ENCODE measurements at places on chromosomes 1 and 21.

DNA sequence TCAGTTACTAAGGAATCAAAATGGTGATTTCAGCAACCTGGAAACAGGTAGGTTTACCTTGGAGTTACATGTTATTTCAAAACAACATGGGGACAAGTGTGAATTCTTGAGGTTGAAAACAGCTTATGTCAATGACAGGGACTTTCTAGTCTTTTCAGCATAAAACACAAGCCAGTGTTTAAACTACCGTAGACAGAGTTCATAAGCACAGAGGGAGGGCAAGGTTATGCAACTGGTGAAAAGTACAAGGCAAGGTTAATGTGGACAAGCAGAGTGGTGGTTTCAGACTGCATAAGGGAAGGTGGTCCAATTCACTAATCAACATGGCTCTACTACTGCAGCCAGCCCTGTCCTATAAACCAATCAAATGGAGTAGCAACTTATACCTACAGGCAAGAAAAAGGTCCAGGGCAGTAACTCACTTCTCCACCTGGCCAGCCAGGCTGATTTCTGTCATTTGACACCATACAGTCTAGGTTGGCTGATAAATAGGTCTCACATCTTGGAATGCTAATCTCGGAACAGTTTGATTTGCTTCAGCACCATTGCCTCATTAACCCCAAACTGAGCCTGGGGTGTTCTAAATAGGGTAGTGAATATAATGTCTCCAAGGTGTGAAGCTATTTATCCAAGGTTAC lies 250.3 kb upstream of the PROX1 start:
- no peaks in the 10 kb centered on the region for H3K27me3 ChIP-seq
- no peaks in the 10 kb centered on the region for H3K36me3 ChIP-seq
- no peak overlapping the region for H3K27ac ChIP-seq
- no peaks in the 10 kb centered on the region for H3K4me1 ChIP-seq
- DNase-seq = no peak

- DNase-seq = peak; percentile 70
- peak overlapping the region; percentile 59 for H3K27ac ChIP-seq
- H3K4me3 ChIP-seq = peak overlapping the region; percentile 87
Measured at GRCh38 chr1:175188936-175189335, 3.6 kb downstream of the KIAA0040 start.

GRCh38 chr1:197467881-197468280 lies 199.8 kb downstream of the CRB1 start:
- H3K36me3 ChIP-seq = no peaks in the 10 kb centered on the region
- H3K27ac ChIP-seq = no peak overlapping the region
- peaks cover 13% of the 10 kb centered on the region for H3K4me1 ChIP-seq
- H3K27me3 ChIP-seq = no peaks in the 10 kb centered on the region
- no peak for DNase-seq
- H3K4me3 ChIP-seq = no peak overlapping the region

DNA sequence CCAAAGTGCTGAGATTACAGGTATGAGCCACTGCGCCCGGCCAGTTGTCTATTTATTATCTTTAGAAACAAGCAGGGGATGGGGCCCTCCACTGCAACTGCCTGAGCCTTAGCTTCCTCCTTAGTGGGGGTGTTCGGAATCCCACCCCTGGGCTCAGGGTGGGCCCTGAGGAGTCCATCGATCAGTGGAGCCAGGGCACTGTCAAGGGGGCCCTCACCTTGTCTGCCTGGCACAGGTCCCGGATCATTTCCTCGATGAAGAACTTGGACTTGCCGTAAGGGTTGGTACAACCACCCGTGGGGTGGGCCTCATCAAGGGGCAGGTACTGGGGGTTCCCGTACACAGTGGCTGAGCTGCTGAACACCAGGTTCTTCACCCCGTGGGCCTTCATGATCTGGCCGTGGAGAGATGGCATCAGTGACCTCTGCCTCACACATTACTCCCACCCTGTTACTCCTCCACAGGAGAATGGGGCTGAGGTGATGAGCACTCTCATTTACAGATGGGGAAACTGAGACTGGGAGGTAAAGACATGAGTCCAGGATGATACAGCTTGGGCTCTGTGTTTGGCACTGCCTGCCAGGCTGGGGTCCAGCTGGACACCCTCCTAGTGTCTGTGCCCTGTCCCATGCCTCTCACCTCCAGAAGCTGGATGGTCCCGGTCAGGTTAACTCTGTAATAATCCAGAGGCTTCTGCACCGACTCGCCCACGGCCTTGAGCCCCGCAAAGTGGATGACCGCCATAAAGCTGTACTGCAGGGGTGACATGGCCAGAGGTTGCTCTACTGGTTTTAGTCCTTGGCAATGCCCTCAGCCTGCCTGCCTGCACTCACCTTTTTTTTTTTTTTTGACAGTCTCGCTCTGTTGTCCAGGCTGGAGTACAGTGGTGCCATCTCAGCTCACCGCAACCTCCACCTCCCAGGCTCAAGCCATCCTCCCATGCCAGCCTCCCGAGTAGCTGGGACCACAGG lies 2.8 kb downstream of the GALE start:
- peaks cover 12% of the 10 kb centered on the region for H3K4me1 ChIP-seq
- no peak overlapping the region for H3K27ac ChIP-seq
- no peaks in the 10 kb centered on the region for H3K27me3 ChIP-seq
- no peak for DNase-seq
- no peaks in the 10 kb centered on the region for H3K36me3 ChIP-seq

DNA sequence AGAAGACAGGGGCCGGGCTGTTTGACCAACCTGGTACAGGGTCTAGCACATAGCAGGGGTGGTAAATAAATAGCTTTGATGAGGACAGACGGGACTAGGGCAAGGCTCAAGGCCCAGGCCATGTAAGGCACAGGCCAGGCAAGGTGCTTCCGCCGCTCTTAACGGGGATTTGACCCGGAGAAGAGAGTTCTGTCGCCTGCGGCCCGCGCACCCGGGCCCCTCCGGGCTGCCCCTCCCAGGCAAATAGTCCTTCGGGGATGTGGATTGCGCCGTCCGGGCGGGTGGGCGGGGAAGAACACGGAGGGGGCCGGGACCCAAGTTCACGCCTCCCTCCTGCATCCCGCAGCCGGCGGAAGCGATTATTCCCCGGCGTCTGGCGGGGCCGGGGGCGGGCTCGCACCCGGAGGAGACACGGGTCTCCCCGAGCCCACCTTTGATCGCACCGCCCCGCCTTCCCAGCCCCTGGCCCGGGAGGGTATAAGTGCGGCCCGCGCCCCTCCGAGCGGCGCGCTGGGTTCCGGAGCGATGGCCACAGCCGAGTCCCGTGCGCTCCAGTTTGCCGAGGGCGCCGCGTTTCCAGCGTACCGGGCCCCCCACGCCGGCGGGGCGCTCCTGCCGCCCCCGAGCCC lies at the start of gene MIXL1:
Gene MIXL1, plus strand, starts transcription at position 508 of the 629 bp plus-strand sequence. Its CDS starts 18 bp downstream, at position 526.
- peak within 1 kb of the TSS; percentile 62 for H3K4me3 ChIP-seq
- H3K36me3 ChIP-seq = no peaks in the 10 kb centered on the region
- H3K27me3 ChIP-seq = no peaks in the 10 kb centered on the region
- no peak within 1 kb of the TSS for H3K27ac ChIP-seq
- peaks cover 13% of the 10 kb centered on the region for H3K4me1 ChIP-seq

DNA sequence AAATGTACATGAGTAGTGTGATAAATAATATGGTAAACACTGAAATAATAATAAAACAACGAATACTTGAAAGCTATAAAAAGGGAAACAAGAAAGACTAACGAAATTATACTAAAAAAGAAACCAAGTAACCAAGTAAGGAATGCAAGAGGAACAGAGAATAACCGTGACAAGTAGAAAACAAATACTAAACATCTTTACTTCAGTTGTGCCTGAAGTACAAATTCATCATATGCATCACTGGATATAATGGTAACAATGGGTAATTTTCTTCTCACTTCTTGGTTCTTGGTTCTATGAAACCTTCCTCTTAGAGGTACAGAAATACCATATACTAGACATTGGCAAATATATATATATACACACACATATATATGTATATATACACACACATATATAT lies 1093.6 kb upstream of the B3GALT2 start:
- DNase-seq = no peak
- peaks cover 7% of the 10 kb centered on the region for H3K4me1 ChIP-seq
- no peaks in the 10 kb centered on the region for H3K27me3 ChIP-seq
- H3K27ac ChIP-seq = no peak overlapping the region
- no peaks in the 10 kb centered on the region for H3K36me3 ChIP-seq

DNA sequence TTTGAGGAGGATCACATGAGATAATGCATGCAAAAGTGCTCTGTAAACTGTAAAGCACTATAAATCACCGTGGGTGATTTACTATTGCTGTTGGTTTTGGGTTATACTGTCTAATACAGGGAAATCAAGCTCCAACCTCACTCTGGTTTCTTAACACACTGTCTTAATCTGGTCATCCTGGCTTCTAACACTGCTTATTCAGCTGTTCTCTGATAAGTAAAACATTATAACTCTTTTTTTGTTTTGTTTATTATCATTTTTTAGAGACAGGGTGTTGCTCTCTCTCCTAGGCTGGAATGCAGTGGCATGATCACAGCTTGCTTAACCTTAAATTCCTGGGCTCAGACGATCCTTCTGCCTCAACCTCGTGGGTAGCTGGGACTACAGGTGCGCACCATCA lies 21.9 kb upstream of the LSM10 start:
- no peaks in the 10 kb centered on the region for H3K36me3 ChIP-seq
- no peaks in the 10 kb centered on the region for H3K27me3 ChIP-seq
- H3K4me1 ChIP-seq = peaks cover 5% of the 10 kb centered on the region
- no peak for DNase-seq
- no peak overlapping the region for H3K4me3 ChIP-seq

- no peak overlapping the region for H3K27ac ChIP-seq
- no peak overlapping the region for H3K4me3 ChIP-seq
- peaks cover 93% of the 10 kb centered on the region for H3K27me3 ChIP-seq
- H3K4me1 ChIP-seq = no peaks in the 10 kb centered on the region
- DNase-seq = no peak
Measured at GRCh38 chr1:2451741-2452140, 24.3 kb upstream of the PLCH2 start.
